Uterine smooth muscle cell (primary cell): ENCODE measurements at places on chromosomes 3 and 15. TPM values are rescaled to one million over a fixed set of nuclear protein-coding genes. Genes with fewer than 3 reads are reported as not detected.

The CNTN4 gene
- 0.12 and 1.00 TPM in 2 replicates for total RNA-seq

The TTLL13 gene
- total RNA-seq = 0.12 TPM in 1 of 2 replicates, not detected in the other

The PLXNB1 gene
- 14.7 and 30.0 TPM in 2 replicates for total RNA-seq

The TCTA gene
- total RNA-seq = 14.5 and 17.7 TPM in 2 replicates

The RPP14 gene
- 11.6 and 18.0 TPM in 2 replicates for total RNA-seq

The DOCK3 gene
- total RNA-seq = under 0.01 and 0.12 TPM in 2 replicates

The GOLGA8S gene
- under 0.01 and 0.12 TPM in 2 replicates for total RNA-seq

The SERP1 gene
- 215 and 276 TPM in 2 replicates for total RNA-seq
